ENCODE measurements at places on chromosomes 12 and 14.

DNA sequence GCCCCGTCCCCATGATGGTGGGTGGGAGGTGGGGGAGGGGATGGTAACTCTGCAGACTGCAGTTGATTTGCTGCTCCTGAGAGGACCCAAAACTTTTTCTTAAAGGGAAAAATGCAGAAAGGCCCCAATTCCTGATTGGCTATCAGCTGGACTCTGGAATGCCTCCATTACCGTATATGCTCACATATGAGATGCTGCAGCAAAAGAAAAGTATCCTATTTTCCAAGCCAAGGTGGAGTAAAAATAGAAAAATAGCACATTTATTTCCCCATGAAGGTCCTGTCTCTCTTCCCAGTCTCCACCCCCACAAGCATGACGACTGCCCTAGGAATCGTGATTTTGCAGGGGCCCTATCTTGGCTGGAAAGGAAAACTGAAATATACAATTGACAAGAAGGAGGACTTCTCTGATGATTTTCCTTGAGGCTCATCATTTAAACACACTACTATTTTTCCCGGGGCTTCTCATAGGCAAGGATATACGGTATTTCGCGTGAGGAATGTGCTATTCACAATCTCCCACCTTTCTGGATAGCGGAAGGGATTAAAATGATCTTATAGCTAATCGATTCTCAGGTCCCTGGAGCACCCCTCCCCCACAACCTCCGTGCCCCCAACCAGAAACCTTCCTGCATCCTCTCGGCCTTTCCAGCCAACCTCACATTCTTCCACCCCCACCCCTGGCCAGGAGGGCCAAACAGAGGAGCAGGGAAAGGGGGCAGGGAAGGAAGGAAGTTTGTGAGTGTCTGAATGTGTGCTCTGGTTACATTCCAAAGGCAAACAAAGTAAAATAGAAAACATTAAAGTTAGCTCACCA is 138.9 kb upstream of the CCND2 start:
- DNase-seq: no peak

- DNase-seq: no peak
These were observed 30.8 kb downstream of the TTC7B start for GRCh38 chr14:90785471-90785870.

DNA sequence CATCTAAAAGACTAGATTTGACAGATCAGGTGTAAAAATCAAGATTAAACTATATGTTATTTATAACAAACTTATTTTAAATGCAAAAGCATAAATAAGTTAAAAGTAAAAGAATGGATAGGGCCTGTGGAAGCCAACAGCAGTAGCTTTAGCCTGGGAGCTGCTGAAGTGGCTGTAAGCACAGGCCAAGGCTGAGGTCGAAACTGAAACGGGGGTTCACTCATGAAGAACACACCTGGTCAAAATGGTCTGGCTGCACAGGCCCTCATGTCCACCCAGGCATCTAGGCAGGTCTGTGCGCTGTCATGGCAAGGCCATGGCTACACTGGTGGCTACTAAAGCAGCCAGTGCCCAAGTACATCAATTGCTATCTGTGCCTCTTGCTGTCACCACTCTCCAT is 23.1 kb downstream of the CATSPERB start:
- no peak for DNase-seq

GRCh38 chr12:103441437-103442181 is 54.2 kb downstream of the C12orf42 start:
- DNase-seq: no peak

Measured in cerebellar nuclear complex (tissue), 1 donor.